ENCODE measurements at places on chromosomes 6 and 20.

DNA sequence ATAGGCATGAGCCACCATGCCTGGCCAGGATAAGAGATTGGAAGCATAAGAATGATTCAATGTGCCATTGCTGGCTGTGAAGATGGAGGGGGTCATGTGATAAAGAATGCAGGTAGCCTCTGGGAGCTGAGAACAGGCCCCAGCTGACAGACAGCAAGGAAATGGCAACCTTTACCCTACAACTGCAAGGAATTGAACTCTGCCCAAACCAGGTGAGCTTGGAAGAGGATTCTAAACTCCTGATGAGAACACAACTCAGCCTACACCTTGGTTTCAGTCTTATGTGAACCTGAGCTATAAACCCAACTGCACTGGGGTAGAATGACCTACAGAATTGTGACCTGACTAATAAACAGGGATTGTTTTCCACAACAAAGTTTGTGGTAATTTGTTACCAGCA is 82.0 kb upstream of the AKIRIN2 start:
- no peak overlapping the region for H3K4me3 ChIP-seq
- DNase-seq, result no peak

DNA sequence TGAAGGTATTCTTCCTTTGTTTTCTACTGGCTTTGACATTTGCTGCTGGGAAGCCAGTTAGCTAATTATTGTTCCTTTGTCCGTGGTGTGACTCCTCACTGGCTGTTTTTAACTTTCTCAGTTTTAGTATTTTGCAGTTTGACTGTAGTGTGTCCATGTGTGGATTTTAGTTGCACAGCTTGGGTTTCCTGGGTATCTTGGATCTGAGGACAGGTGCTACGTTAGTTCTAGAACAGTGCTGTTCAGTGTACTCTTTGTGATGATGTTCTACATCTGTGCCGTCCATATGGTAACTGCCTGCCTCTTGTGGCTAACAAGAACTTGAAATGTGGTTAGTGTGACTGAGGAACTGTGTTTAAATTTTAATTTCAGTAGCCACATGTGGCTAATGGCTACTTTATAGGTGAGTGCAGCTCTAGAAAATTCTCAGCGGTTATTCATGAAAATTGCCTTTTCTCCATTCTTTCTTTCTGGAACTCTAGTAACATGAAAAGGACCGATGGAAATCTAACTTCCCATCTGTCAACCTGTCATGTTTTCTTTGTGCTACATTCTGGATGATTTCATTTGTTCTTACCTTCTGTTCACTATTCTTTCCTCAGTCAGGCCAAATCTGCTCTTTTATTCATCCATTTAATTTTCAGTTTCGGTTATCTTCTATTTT is 7.4 kb downstream of the SNX9 start:
- H3K4me1 ChIP-seq, result peaks cover 58% of the 10 kb centered on the region
- H3K27ac ChIP-seq, result no peak overlapping the region
- H3K4me3 ChIP-seq, result no peak overlapping the region
- no peak for DNase-seq
- no peaks in the 10 kb centered on the region for H3K36me3 ChIP-seq

- H3K36me3 ChIP-seq, result no peaks in the 10 kb centered on the region
- no peak overlapping the region for H3K4me3 ChIP-seq
- DNase-seq, result no peak
Observed at GRCh38 chr6:33543116-33543515, 37.0 kb downstream of the BAK1 start.

GRCh38 chr6:135233686-135234491 is 52.8 kb downstream of the MYB start:
- H3K27ac ChIP-seq, result no peak overlapping the region
- H3K27me3 ChIP-seq, result no peaks in the 10 kb centered on the region
- no peaks in the 10 kb centered on the region for H3K36me3 ChIP-seq
